ENCODE measurements at places on chromosomes 3 and 15. TPM values are rescaled to one million over a fixed set of nuclear protein-coding genes. Genes with fewer than 3 reads are reported as not detected.

Gene GALNT15
- total RNA-seq, result 7.1 TPM

Gene CCK
- not detected for total RNA-seq

Gene VGLL3
- 242 TPM for total RNA-seq

Gene SLC30A4
- total RNA-seq, result 17.4 TPM

Gene TF
- total RNA-seq, result 0.88 TPM

DNA sequence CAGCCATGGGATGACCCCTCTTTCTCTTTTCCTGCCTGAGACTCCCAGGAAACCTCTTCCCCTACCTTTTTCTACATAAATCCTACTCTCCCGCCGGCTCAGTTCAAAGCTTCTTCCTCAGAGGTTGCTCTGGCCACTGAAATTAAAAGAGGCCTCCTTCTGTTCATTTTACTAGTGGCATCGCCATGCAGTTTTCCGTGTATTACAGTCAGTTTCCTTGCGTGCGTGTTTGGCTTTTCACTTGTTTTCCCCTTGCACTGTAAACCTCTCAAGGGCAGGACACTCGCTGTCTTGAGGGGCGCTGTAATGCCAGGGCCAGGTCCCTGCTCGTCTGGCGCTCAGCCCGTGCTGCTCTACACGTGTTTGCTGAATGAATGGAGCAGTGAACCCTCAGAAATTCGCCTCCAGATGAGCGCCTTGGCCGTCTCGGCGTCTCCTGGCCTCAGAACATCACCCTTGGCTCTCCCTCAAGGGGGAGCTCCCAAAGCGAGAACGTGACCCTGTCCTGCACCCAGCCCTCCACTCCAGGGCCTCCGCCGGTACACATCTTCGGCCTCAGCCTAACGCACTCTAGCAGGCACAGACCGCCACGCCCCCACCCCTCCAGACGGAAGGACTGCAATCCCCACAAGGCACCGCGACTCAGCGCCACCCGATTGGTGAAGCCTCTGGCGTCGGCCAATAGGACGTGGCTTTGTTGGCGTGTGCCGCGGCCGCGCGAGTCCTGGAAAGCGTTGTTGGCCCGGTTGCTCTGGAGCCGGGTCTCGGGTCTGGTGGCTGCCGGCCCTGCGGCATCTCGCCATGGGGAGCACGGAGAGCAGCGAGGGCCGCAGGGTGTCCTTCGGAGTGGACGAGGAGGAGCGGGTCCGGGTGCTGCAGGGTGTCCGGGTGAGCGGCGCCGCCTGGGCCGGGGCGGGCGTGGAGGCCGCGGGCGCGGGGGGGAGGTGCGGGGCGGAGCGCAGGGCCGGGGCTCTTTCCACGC lies at the start of gene CHCHD6:
TSS of gene CHCHD6 (plus strand) at position 729 of the 982 bp plus-strand sequence. CDS start at position 802, 73 bp downstream.
- H3K4me1 ChIP-seq, result peaks cover 13% of the 10 kb centered on the region
- H3K27me3 ChIP-seq, result peaks cover 20% of the 10 kb centered on the region
- no peak within 1 kb of the TSS for H3K27ac ChIP-seq
- DNase-seq, result peak; percentile 100

- no peaks in the 10 kb centered on the region for H3K4me1 ChIP-seq
- no peaks in the 10 kb centered on the region for H3K36me3 ChIP-seq
- no peak overlapping the region for H3K27ac ChIP-seq
- no peak for DNase-seq
- H3K27me3 ChIP-seq, result no peaks in the 10 kb centered on the region
- no peak overlapping the region for H3K4me3 ChIP-seq
Measured at GRCh38 chr3:2568156-2568555, 469.5 kb downstream of the CNTN4 start.

DNA sequence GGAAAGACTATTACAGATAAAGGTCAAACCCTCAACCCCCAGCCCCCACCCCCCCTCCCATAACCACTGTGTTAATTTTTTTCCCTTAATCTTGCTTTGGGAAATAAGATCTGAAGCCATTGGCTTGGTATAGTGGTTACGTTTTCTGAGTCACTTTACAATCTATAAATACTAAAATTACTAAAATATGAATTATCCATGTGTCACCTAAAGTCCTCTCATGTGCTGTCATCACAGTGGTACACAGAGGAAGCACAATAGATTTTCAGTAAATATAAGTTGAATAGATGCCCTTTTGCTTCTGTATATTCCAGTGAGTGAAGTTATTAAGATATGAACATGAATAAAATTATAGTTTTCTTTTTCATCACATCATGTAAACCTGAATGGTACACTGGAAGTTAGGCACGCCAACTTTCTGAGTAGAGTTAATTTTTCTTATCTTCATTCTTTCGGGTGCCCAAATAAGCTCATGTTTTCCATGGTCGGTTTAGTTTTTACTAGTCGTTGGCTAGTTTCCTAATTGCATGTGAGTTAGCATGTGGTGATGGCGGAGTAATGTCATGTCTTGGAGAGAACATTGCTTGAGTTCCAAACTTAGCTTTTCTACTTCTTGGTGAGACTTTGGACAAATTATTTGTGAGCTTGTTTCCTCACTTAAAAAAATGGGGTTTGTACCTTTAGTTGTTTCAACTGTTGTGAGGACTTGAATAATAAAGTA lies 11.5 kb downstream of the PPP4R2 start:
- no peak overlapping the region for H3K4me3 ChIP-seq
- H3K27ac ChIP-seq, result peak overlapping the region; percentile 39

DNA sequence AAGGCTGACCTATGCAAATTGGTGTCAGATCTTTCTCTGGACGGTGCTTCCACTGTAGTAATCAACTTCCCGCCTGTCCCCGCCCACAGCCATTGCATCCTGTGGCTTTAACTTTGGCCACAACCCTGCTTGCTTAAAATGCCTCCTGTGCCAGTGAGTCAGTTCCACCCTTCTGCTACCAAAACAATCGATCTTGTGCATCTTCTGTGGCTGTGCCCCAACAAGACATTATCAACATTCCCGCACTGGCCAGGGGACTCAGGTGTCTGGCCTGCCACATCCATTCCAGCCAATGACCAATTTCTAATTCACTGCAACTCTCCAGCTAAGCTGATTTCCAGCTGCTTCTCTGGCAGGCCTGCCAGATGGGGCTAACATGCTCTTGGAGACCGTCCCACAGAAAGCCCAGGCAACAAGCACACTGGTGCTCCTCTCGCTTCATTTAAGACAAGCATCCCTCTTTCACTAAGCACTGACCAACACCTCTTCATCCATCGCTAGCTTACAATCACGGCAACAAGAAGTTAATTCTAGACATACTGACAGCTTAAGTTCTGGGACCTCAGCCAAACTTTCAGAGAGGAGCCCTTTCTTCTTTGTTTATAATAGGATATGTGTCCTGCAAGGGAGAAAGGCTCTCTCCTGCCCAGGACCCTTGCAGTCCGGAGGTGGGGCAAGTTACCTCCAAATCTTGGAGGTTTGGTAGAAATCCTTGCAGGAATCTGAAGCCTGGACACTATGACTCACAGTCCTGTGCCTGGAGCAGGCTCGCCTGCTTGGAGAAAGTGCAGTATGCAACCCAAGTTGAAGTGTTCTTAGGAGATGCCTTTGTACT lies 6.7 kb downstream of the CA12 start:
- peaks cover 70% of the 10 kb centered on the region for H3K4me1 ChIP-seq
- no peaks in the 10 kb centered on the region for H3K27me3 ChIP-seq
- DNase-seq, result peak; percentile 93
- H3K4me3 ChIP-seq, result peak overlapping the region; percentile 30
- peak overlapping the region; percentile 99 for H3K27ac ChIP-seq

GRCh38 chr3:37711721-37712120 lies 150.0 kb upstream of the CTDSPL start:
- H3K27me3 ChIP-seq, result no peaks in the 10 kb centered on the region
- no peaks in the 10 kb centered on the region for H3K36me3 ChIP-seq
- H3K27ac ChIP-seq, result no peak overlapping the region
- no peak for DNase-seq

DNA sequence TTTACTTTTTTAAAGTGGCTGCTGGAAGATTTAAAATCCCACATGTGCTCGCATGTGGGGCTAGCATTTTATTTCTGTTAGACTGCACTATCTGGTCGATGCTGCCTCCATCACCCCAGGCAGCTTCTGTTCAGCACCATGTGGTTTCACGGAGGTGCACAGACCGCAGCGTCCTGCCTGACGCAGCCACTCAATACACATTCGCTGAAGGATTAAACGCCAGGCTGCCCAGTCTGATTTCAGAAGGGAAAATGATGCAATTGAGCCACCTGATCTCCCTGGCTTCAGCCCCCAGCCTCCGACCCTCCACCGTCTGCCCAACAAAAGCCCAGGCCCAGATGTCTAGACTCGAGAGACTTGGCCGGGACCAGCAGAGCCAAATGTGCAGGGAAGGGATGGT lies 84.5 kb downstream of the MEGF11 start:
- no peak overlapping the region for H3K27ac ChIP-seq
- H3K4me3 ChIP-seq, result no peak overlapping the region
- DNase-seq, result peak; percentile 15
- H3K27me3 ChIP-seq, result peaks cover 10% of the 10 kb centered on the region

DNA sequence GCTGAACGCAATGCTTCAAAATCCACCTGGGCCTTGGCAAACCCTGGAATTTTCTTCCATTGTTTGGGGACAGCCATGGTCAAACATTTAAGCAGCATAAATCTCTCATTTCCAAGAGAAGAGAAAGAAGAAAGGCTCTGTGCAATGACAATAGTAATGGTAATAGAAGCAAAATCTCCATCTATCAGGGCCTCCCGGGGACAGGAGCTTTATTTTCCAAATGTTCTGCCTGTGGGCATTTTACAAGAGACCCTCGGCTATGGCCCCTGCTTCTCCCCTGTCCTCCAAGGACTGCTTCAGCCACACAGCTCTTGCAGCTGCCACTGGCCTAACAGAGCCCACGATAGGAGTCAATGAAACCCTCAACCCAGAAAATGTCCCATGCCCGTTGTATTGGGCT lies 12.7 kb upstream of the FAM240A start:
- H3K27ac ChIP-seq, result no peak overlapping the region
- no peaks in the 10 kb centered on the region for H3K4me1 ChIP-seq
- H3K36me3 ChIP-seq, result no peaks in the 10 kb centered on the region
- DNase-seq, result no peak

DNA sequence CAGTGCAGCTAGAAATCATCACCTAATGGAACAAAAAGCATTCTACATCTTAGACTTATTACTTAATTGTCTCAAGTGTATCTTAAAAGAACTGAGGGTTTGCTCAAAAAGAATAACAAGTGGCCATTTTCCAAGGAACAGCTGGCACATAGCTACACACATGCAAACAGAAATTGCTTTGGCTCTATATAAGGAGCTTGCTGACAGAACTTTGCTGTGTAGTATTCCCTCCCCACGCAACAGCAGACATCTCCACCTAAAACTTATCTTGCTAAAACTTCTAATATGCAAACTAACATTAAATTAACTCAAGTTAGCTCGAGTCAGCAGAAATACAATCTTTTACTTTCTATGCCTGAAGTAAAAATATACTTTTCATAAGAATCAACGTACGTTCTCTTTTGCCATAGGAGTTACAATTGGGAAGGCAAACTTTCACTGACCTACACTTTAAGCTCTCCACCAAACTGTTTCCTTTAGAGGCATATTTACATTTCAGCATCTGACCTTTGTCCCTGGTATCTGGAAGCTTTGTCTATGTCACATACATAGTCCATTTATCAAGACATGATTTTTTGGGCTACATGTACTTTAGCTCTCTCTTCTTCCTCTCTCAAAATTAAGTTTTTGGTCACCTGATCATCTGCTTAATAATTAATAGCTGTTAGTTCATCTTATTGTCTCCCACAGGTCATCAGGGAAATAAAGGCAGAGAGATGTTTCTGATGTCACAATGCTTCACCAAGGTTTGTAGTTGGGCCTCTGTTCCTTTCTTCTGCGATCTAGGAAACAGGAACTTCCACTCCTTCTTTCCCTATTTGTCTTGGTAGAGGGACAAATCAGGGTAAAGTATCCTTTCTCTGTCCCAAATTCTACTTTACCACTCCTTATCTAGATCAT lies 163.4 kb upstream of the AGTR1 start:
- no peak for DNase-seq
- H3K4me1 ChIP-seq, result no peaks in the 10 kb centered on the region
- H3K36me3 ChIP-seq, result no peaks in the 10 kb centered on the region
- no peaks in the 10 kb centered on the region for H3K27me3 ChIP-seq
- no peak overlapping the region for H3K27ac ChIP-seq

DNA sequence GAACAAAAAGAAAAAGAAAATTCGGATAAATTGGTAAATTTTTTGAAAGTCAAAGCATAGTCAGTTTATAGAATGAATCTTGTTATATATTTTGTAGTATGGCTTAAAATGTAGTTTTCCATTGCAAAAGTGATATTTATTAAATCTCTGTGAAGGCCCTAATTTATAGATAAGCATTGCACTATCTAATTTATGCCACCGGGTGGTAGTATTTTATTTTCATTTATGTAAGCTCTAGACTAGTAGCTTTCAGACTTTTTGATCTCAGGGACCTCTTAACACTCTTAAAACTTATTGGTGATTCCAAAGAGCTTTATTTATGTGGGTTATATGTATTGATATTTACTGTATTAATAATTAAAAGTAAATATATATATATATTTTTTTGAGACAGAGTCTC lies 133.9 kb upstream of the LRRFIP2 start:
- H3K4me3 ChIP-seq, result no peak overlapping the region
- peak; percentile 29 for DNase-seq
- peaks cover 3% of the 10 kb centered on the region for H3K36me3 ChIP-seq

DNA sequence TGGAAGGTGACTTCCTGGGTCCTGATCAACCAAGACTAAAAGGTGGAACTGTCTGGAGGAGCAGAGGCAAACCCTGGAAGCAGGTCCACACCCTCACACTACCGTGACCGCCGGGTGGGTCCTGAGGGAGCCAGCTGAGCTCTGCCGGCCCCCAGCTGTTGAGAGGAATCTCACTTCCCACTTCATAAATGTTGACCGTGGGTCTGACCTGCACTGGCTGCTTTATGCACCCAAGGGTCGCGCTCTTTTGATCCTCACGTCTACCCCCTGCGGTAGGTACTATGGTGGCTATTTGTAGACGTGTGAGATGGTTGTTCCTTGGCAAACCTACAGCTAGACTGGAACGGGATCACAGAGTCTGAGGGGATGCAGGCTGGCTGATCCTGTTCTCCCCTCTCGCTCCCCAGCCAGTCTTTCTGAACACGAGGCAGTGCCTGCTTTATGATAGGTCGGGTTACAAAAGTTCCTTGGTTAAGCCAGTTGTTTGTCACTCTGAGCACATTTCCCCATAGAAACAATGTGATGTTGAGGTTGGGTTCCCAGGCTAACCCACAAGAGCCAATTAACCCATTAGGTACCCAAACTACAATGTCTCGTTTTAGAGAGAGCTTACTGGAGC lies 113.0 kb upstream of the ETV5 start:
- no peak overlapping the region for H3K27ac ChIP-seq
- no peak overlapping the region for H3K4me3 ChIP-seq
- DNase-seq, result no peak
- no peaks in the 10 kb centered on the region for H3K36me3 ChIP-seq

GRCh38 chr3:31942446-31942845 lies 38.6 kb downstream of the OSBPL10 start:
- no peaks in the 10 kb centered on the region for H3K27me3 ChIP-seq
- no peak overlapping the region for H3K27ac ChIP-seq
- H3K4me1 ChIP-seq, result peaks cover 5% of the 10 kb centered on the region
- no peaks in the 10 kb centered on the region for H3K36me3 ChIP-seq
- no peak overlapping the region for H3K4me3 ChIP-seq

Measured in osteoblast (primary cell).